ENCODE measurements at places on chromosomes 1 and 21. TPM values are rescaled to one million over a fixed set of nuclear protein-coding genes. Genes with fewer than 3 reads are reported as not detected.

The TBX19 gene
- polyA plus RNA-seq, result 1.1 TPM

The AKNAD1 gene
- not detected for polyA plus RNA-seq

The METTL13 gene
- 35.6 TPM for polyA plus RNA-seq

The RBP7 gene
- polyA plus RNA-seq, result not detected

The RAB3B gene
- not detected for polyA plus RNA-seq

The NCMAP gene
- 0.12 TPM for polyA plus RNA-seq

The A3GALT2 gene
- polyA plus RNA-seq, result not detected

The RCC1 gene
- 10.6 TPM for polyA plus RNA-seq

The PLA2G2C gene
- polyA plus RNA-seq, result not detected

The PCBP3 gene
- 1.6 TPM for polyA plus RNA-seq

The SYT6 gene
- polyA plus RNA-seq, result not detected

The C1orf87 gene
- not detected for polyA plus RNA-seq

Data from naive thymus-derived CD4-positive, alpha-beta T cell (primary cell).